ENCODE measurements at places on chromosomes 12 and 14.

GRCh38 chr12:91871751-91872150 is 273.9 kb downstream of the BTG1 start:
- no peak for DNase-seq

- DNase-seq, result no peak
Observed at GRCh38 chr12:115090783-115091182, 406.8 kb upstream of the TBX3 start.

DNA sequence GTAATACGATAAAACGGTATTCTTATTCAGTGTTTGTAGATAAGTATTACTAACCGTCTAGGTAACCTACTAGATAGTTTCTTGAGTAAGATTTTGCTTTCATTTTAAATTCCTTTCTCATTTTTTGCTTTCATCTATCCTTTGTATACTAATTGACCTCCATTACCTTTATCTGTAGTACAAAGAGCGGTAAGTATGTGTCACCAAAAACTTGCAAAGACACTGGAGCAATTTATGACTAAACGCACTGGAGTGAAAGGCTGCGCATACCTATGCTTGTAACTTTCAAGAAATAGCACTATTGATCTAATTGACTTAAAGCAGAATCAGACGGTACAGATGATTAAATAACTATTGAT is 1.7 kb downstream of the ARHGAP5 start:
- DNase-seq, result no peak

DNA sequence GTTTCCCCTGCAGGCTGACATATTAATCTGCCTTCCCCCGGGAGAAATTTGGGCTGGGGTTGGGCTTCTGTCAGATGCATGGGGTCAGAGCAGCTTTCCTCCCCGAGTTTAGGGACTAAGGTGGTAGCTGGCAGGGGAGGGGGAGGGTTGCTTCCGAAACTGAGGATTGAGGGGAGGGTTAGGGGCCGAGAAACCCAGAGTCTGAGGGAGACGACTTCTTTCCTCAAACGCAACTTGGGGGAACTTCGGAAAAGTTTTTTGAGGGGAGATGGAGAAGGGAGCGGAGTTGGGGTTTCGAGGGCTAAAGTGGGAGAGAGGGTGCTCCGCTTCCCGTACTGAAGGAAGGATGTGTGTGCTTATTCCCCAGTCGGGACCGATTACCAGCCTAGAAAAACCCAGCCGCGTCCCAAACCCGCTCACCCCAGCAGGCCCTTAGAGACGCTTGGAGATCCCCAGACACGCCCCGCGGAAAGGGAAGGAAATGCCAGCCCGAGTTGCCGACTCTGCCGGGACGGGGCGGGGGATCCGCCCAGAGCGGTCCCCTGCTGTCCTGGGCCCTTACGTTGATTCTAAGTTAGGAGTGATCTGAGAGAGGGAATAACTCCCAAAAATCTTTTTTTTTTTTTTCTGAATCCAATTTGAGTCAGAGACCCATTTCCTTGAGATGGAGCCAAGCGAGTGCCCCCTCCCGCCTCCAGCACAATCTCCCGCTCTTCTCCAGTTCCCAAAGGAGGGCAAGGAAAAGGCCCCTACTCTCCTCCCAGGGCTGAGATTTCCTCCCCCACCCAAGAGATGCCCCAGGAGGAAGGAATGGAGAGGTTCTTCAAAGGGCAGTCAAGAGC is 61.9 kb downstream of the SMUG1 start:
- no peak for DNase-seq

GRCh38 chr12:2647186-2647585 is 147.6 kb upstream of the FKBP4 start:
- no peak for DNase-seq

- no peak for DNase-seq
Observed at GRCh38 chr12:22122359-22122758, 76.3 kb downstream of the CMAS start.

DNA sequence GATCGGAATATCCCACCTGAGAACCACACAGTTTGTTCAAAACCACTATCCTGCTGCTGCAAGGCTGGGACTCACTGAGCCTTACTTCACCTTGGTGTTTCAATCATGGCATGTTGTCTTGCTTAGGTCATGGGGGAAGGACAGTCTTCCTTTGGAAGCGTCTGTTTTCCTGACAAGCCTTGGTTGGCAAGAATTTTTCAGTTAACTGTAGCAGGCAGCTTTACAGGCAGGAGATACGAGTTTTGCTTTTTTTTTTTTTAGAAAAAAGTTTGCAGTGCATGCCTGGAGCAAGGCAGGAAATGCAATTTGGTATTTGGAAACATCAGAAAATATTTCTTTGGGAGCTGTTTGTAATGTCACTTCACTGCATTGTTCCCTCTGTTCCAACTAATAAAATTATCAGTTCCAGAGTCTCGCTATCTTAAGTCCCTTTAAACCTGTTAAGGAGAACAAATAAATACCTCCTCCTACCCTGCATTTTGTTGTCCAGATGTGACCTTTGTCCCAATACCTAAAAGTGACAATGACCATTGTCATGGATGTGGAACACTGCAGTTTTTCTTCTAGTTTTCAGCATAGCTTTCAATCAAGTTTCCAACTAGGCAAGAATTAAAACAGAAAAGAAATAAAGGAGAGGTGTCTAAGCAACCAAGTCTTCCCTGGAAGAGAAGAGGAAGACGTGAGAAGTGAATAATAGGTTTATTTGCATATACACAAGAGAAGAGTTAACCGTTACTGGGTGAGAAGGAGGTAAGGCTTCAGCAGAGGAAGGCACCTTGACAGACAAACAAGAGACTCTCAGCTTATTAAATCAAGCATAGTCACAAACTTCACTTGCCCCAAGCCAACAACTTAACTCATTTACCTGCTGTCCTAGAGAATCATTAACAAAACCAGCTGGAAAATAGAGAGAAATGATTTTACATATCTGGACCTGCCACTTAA is 71.4 kb upstream of the ACTN1 start:
- no peak for DNase-seq

DNA sequence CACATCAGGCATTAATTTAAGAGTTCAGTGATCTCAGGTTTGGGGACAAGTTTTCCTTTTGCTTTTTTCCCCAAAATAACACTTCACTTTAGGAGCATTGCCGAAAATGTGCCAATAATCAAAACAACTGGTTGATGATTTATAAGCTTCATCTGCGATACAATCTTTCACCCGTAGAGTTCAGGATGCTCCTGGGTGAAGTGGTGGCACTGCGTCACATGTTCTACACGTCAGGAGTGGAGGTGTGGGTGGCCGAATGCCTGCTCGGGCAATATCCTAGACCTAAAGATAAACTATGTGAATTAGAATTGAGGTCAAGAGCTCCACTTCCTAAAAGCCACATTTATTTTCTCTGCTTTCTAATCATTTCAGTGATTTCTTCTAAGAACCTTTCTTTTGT is 70.9 kb upstream of the DICER1 start:
- no peak for DNase-seq

- DNase-seq, result no peak
Observed at GRCh38 chr12:88309546-88309945, 167.4 kb downstream of the TMTC3 start.

DNA sequence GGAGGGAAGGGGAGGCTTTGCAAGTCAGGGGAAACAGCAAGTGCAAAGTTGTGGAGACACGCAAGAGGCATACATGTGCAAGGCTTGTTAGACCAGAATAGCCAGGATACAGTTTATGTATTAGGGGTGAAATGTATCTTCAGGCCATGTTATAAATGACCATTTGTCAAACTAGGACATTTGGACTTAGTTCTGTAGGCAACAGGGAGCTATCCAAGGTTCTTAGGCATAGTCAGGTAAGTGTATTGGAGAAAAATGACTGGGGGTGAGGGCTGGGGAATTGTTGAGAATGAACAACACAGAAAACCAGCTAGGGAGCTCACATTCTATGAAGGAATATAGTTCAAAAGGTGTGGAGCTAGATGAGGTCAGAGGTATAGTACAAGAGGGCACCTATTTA is 42.5 kb downstream of the TPH2 start:
- DNase-seq, result no peak

- no peak for DNase-seq
Observed at GRCh38 chr14:104858811-104859426, 6.1 kb upstream of the CEP170B start.

- DNase-seq, result no peak
Observed at GRCh38 chr12:21599143-21599999, 5.3 kb downstream of the GYS2 start.

DNA sequence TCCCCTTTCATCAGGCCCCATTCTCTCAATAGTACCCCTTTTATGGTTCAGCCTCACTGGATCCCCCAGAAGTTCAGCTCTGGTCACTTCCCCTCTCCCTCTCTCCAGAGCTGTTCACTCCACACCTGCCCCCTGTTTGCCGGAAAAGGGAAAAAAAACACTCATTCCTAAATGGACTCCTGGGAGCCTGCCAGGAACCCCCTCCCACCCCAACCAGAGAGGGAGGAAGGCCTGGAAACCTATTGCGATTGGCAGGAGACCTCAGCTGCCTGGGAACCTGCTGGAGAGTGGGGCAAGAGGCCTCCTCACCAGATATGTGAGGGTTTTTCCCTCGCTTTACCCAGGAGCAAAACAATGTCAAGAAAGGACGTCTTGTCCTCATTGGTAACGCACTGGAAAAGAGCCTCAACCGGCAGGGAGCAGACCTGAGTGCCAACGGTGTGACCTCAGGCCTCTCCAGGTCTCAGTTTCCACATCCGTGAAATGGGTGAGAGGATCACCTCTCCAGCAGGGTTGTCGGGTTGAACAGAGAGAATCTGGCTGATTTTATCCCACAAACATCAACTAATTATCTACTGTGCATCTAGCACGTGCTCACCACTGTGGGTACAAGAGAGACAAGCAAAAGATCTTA is 4.6 kb downstream of the DTX1 start:
- no peak for DNase-seq

- no peak for DNase-seq
Observed at GRCh38 chr12:11716794-11717518, 67.5 kb downstream of the ETV6 start.

DNA sequence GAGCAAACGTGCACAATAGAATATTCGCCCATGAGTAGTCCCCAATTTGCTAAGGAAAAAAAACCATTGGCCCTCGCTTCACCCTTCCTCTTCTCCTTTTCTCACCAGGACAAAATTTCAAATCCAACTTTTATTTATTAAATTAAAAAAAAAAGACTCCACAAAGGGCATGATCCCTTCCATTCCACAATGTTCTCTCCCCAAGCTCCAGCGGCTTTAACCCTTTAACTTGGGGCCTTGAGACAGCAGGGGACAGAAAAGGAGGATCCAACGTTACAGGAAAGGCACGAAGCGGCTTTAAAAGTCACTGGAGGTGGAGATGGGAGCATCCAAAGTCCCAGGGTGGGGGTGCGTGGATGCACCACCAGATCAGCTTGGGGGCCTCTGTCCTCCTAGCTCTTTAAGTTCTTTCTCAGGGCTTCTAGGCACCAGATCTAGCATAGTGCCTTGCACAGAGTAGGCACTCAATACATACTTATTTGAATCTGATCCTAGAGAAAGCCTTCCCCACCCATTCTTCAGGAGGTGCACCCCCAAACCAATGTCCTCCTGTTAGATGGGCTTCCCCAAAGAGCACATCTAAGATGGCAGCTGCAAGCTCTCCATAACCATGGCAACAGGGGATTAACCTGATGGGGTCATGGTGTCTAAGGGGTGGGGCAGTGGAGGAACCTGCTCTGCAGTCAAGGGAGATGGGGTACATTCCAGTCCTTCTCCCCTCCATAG is 5.2 kb upstream of the AAAS start:
- no peak for DNase-seq

DNA sequence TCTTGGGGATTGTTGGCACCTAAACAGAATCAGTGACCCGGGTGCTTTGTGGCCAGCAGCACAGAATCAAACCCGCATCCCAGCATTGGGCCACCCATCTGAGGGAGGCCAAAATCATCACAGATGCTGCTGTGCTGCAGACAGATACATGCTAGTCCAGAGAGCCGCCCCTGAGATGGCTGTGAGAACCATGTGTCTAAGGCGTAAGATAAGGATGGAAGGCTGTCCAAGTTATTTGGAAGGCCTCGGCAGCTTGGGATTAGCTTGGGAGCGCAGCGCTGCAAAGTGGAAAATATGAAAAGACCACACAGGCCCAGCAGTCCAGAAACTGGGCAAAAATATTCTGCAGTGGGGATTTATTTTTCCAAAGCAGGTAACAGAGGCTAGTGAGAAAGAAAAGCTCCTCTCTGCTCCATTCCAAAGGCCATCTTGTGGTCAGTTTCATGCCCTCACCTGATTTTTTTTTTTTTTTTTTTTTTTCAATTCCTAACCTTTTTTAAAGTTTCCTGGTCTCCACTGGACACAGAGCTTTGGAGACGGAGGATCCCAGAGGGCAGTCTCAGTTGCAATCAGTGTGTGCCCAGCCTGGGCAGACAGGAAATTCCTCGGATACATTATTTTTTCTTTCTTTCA is 178.9 kb upstream of the BCL2L14 start:
- DNase-seq, result no peak

DNA sequence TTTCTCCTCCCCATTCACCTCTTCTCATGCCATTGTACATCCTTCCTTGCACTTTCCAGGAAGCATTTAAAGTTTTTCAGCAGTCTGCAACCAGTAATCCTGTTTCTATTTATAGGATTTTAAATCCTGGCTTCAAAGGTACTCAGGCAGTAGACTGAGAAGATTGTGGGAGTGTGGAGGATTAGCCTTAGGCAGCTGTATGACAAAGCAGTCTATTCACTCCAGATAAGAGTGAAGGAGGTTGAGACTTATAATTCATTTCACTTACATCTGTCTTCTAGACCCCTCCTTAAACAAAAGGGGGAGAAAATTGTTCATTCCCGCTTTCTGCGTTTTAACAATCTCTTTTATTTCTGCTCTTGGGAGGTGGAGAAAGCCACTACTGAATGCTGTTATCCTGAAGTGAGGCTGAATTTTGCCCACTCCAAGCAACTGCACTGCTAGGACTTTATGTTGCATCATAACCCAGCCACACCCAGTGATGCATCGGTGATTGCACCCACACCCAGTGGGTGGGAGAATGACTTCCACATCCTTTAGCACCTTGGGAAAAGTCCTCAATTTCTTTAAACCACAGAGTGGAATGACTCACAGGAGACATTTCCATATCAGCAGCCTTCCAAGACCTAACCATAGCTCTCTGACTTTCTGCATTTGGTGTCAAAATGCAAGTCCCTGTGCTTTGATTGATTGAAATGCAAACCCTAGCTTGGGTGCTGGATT is 382.5 kb upstream of the ATP2B1 start:
- DNase-seq, result no peak

GRCh38 chr14:36747411-36748184 is 85.9 kb downstream of the PAX9 start:
- no peak for DNase-seq

DNA sequence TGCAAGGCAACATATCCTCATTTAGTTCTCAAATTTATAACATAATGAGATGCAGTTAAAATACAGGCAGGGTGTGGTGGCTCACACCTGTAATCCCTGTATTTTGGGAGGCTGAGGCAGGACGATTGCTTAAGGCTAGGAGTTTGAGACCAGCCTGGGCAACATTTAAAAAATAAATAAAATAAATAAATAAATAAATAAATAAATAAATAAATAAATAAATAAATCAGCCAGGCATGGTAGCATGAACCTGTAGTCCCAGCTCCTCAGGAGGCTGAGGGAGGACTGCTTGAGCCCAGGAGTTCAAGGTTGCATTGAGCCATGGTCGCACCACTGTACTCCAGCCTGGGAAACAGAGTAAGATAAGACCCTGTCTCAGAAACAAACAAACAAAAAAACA is 39.4 kb downstream of the TCHP start:
- no peak for DNase-seq

- no peak for DNase-seq
Observed at GRCh38 chr12:67068204-67068731, 200.9 kb upstream of the CAND1 start.
